ENCODE measurements at places on chromosomes 2 and 18.
A peak's percentile ranks its signal among the peaks of the same experiment; 100 is the strongest.

- no peak for DNase-seq
Observed at GRCh38 chr2:74290066-74290465, 53.1 kb downstream of the SLC4A5 start.

DNA sequence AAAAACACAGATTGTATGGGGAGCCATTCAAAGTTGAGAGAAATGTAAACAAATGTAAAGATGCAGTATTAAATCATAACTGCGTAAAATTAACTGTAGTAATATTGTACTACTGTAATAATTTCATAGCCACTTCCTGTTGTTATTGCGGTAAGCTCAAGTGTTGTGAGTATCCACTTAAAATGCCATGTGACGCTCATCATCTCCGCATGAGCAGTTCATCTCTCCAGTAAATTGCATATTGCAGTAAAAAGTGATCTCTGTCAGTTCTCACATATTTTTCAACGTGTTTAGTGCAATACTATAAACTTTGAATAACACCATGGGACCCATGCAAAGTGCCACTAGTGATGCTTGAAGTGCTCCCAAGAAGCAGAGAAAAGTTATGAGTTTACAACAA, 41.8 kb upstream of the SP3 start:
- DNase-seq: no peak

DNA sequence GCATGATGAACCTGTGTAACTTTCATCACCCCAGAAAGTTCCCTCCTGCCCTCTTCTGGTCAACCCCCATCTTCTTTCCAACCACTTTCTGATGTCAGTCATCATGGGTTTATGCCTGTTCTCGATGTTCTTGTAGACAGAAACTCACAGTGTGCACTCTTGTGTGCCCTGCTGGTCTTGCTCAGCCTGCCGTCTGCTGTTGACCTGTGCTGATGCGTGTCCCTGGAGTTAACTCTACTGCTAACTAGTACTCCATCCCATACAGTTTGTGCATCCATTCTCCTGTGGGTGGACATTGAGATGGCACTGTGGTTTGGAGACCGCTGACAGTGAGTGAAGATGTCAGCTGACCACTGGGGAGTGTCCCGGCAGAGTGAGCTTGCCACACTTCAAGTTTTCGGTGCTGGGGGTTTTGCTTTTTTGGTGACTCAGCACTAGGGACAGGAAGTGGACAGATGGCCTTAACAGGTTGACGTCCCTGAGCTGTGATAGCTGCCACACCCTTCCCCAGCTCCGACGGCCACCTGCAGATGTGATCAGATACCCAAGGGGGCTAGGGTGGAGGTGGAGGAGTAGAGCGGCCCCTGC, 14.8 kb downstream of the KLHL29 start:
- DNase-seq: no peak

DNA sequence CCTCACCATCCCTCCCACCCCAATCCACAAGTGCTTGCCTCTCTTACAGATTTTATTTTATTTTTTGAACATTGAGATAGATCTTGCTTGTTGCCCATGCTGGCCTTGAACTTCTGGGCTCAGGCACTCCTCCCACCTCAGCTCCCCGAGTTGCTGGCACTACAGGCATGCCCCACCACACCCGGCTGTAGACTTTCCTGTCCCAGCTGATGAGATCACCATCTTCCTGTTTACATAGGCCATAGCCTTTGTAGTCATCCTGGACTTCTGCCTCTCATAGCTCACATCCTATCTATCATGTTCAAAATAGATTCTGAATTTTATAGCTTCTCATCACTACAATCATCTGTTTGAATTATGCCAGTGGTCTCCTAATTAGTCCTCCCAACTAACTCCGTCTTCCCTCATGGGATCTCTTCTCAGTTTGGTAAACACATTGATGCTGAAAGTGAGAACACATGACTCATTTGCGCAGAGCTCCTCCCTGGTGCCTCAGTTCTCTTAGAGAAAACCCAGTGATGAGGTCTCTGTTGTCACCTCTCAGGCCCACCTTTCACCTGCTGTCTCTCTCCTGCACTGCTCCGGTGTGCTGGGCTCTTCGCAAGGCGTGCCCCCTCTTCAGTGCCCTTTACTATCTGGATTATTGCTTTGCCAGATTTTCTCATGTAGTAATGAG, 243.0 kb downstream of the ZNF407 start:
- DNase-seq: no peak

GRCh38 chr2:240784629-240785423, 35.2 kb downstream of the KIF1A start:
- DNase-seq: peak; percentile 33

DNA sequence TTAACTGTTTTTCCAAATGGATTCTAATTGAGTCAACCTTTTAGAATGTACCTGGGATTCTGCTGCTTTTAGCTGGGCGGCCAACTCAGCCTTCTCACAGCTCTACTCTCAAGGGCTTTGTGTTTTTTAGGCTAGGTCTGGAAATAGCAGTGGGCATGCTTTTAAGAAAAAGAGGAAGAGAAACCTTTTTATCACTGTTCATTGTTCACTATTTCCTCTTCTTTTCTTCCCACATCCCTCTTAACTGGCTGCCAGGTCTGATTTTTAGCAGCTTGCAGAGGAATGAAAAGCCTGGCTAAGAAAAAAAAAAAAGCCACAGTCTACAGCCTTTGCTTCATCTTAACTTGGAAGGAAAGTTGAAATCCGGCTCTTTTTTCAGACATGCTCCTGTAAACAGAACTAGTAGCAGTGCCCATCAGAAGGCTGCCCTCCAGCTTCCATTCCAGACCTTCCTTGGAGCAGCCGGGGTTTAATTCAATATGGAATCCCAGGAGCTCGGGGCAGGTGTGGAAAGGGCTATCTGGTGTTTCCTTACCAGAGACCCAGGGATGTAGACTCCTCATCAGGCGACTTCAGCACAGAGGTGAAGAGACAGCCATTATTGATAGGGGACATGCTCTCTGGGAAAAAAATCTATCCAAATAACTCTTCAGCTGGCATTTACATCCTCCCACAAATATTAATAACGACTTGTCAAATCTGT, 230.7 kb downstream of the MYO3B start:
- DNase-seq: no peak

DNA sequence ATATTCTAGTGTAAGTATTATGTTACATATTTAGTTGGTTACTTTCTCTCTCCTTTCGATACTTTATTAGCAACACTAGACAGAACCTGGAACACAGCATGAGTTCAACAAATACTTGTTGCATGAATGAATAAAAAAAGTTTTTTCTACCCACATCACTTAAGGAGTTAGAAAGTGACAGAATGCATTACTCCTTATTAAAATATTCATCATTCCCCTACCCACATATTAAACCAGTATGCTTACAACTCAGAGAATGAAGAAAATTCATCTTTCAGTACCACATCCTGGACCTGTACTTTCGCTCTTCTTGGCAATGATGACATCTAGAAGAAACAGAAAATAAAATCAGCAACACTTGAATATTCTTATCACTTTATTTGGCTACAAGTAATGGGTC, 6.0 kb downstream of the SRBD1 start:
- no peak for DNase-seq

DNA sequence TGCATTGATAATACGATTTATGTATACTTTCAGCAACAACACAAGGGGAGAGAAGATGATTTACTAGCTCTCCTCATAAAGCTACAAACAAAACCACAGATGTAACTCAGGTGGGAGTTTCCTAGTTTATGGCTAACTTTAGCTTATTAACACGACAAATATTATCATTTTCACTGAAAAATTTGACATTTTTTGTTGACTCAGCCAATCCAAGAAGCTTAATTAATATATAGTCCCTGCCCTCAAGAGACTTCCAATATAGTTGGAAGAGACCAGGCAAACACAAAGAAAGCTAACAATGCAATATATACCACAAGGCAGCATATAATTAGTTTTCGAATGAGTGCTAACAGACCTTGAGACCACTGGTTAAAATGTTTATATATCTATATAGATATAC, 775 bp downstream of the WDR12 start:
- no peak for DNase-seq

GRCh38 chr18:25825979-25826776, 264.2 kb downstream of the SS18 start:
- no peak for DNase-seq

- no peak for DNase-seq
Observed at GRCh38 chr2:31475692-31476091, 61.1 kb upstream of the XDH start.

- no peak for DNase-seq
Observed at GRCh38 chr2:38301340-38301968, 75.6 kb downstream of the ATL2 start.

GRCh38 chr2:71129114-71129901, 721 bp downstream of the MCEE start:
- DNase-seq: no peak

- DNase-seq: no peak
Observed at GRCh38 chr2:231034291-231034882, 2.9 kb upstream of the C2orf72 start.

GRCh38 chr2:188720811-188721605, 253.2 kb upstream of the COL3A1 start:
- no peak for DNase-seq

DNA sequence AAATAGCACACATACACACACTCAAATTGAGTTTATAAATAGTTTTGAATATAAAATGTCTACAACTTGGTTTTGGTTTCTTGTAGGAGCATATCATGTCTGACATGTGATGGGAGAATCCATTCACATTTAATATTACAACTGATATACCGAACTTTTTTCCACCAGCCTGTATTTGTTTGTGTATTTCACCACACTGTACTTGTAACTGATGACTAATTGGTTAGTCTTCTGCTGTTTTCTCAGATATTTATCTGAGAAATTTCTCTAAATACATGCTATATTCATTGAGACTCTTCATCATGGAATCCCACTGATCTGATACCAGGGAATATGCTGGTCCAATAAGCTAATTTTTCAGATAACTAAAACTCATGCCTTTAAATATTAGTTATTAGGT, 56.3 kb upstream of the UBXN4 start:
- no peak for DNase-seq

GRCh38 chr2:3110994-3111666, 266.5 kb downstream of the EIPR1 start:
- DNase-seq: no peak

GRCh38 chr2:173354582-173355131, at the start of gene CDCA7:
TSS of gene CDCA7 (plus strand) at chr2:173354872. CDS start at chr2:173354964, 92 bp downstream.
- DNase-seq: peak; percentile 82

DNA sequence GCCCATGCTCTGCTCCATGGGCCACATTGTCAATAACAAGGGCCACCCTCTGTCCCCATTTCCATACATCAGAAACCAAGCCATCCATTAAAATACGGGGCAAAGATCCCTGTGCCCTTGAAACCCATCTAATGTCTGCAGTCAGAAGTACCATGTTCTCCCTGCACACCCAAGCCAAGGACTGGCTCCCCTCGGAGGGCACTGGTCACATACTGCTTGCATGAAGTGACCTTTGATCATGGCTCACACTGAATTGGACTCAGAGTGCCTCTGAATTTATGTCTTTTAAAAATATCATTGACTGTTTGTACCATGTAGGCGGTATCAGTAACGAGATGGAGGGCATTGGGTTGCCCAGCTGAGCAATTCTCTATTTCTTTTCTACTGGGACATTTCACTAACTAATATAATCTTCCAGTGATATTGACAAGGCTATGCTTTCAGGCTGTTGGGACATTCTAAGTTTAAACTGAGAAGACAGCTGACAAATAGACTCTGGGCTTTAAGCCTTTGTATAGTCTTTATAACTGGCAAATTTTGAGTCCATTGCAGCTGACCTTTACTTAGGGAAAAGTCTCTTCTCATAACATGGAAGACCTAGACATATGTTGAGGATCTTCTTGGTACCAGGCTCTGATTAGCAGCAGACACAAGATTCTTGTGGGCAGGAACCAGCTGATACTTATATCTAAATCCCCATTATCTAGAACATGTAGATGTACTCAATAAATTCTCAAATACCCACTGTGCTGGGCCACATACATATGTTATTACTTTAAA, 214.3 kb downstream of the MYCN start:
- no peak for DNase-seq

DNA sequence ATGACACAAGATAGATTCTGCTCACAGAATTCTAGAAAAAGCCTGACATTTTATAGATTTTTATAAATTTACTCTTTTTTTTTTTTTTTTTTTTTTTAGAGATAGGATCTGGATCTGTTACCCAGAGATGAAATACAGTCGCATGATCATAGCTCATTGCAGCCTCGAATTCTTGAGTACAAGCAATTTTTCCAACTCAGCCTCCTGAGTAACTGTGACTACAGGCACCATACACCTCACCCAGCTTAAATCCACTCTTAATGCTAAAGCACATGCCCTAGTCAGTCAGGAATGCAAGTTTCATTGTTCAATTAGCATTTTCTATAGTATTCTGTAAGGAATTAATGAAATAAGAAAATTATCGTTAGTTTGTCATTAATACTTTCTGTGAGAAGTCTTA, 32.1 kb upstream of the WDR75 start:
- DNase-seq: no peak

DNA sequence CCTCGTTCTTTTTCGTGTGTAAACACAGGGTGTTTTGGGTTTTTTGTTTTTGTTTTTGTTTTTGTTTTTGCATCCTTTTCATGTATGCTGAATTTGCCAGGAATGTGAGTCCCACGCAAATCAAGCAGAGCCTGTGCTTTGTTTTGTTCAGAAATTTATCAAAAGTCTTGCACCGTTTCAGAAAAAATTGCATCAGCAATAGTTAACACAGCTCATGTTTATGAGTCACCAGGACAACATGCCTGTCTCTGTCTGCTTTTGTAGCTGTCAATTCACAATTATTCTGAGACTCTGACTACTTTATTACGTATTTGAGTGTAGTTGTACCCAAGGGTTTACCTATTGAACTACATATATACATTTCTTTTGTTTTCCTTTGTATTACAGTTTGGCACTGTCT, 38.3 kb downstream of the MRPL44 start:
- DNase-seq: no peak

- no peak for DNase-seq
Observed at GRCh38 chr2:33929467-33929866, 330.4 kb upstream of the FAM98A start.

DNA sequence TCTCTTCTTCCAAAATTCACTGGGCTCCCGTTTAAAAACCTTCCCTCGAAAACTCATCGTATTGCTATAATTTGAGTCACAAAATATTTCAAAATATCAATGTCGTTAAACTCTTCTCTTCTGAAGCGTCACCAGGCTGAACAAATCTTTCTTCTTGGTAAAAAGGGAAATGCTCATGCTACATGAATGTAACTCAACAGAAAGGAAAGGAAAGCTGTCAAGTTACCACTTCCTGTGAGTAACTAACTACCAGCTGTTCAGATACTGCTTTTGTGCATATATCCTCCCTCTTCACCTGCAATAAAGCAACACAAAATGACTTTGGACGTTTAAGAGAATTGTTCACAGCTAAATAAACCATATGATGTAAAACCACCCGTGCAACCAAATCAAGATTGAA, 95.4 kb downstream of the DOCK10 start:
- DNase-seq: no peak

- DNase-seq: peak; percentile 34
Observed at GRCh38 chr2:182240862-182241371, 185.9 kb downstream of the PDE1A start.
